Colonic mucosa (tissue), 4 donors: ENCODE measurements at places on chromosomes 12 and 14. TPM values are rescaled to one million over a fixed set of nuclear protein-coding genes. Genes with fewer than 3 reads are reported as not detected.
A peak's percentile ranks its signal among the peaks of the same experiment; 100 is the strongest.

DNA sequence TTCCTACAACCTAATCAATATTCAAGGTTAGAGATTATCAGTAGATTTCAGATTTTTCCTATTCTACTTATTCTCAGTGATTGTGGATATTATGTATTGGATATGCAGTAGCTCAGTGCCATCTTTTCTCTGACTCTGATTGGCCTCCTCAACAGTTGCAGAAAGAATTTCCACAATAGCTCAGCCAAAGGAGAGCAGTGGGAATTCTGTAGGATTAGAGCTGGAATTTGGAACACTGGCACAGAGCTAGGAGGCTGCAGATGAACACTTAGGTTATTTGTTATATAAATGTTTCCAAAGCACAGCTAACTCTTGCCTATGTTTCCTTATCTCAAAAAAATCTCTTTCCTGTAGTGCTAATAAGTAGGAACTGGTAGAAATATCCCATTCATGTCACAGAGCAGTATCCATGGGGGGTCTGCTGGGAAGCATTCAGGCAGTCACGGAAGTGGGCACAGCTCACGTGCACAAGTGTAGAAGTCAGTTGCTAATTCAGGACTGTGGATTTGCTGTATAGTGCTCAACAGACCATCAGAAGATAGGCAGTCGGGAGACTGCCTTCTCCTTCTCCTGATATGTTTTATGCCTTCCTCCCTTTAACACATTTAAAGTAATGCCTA, 116.2 kb upstream of the TMEM260 start:
- no peak for DNase-seq

GRCh38 chr12:105316931-105317852, 13.3 kb upstream of the C12orf75 start:
- DNase-seq, result no peak

GRCh38 chr12:90965204-90965603, 10.2 kb upstream of the CCER1 start:
- DNase-seq, result no peak

DNA sequence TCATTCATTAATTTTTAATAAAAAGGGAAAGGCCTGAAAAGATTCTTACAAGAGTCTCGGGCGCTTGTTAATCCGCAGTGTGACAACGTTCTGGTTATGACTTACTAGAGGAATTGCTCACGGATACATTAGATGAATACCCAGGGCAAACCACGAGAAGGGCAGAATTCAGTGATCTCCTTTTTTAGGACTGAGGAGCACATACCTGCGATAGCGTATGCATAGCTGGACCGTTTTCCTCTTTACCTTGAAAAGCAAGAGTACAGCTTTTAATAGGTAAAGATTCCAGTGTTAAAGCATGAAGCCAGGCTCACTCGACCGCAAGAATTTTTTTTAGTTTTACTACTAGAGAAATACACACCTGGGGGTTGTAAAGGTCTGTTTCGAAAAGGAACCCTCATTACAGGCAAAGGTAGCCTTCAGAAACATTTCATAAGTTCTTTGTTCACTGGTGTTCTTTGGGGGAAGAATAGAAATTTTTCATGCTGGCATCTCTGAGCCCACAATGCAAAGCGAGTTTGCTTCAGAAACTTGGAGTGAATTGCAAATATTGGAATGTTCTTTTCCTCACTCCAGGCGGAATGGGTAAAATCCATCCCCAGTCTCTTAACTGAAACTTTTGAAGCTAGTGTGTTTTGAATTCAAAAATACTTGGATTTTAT, 953 bp downstream of the MAPK1IP1L start:
- no peak for DNase-seq

DNA sequence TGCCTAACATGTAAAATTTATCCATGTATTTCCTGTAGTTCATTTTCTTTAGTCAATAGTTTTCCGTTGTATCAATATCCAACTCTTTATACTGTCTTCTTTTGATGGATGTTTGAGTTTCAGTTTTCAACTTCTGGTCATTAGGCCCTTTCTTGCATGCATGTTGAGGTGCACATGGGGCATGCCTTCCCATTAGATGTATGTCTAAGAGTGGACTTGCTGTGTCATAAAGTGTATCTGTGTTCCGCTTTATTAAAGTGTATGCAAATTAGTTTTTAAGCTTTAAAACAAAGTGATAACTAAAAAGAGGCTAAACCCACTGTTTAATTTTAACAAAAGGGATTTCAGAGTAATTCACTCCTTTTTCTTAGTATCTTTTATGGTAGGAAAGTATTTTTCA, 441.1 kb downstream of the PCNX1 start:
- DNase-seq, result no peak

DNA sequence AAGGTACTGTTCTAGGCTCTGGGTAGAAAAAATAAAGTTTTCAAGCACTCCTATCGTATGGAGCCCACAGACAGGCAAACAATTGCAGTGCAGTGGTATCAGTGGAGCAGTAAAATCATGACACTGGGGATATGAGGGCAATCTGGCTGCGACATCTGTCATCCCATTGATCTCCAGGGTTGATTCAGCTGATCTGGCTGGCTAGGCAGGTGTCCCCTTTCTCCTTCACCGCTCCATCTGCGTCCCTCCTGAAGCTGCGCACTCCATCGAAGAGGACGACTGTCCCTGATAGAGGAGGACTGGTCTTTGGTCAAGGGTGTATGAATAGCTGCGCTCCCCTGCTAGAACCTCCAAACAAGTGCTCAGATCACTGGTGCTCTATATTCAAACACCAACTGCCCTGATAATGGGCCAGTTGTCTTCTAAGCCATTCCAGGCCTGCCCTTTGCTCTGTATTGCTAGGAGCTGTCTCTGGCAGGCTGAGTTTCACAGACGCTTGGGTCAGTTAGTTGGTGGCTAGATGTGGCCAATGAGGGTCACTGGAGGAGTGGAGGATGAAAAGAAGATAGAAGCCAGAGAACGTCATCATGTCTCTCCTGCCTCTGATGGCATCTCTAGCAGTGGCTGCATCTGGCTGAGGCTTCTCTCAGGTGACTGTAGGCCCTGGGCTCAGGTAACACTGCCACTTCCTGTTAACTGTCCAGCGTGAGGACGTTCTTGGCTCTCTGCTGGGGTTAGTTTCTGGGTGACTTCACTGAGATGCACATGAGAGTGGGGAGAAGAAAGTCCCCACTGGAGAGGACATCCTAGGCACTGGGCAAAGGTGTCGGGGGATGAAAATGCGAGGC, 205.0 kb upstream of the FOXN3 start:
- DNase-seq, result no peak

DNA sequence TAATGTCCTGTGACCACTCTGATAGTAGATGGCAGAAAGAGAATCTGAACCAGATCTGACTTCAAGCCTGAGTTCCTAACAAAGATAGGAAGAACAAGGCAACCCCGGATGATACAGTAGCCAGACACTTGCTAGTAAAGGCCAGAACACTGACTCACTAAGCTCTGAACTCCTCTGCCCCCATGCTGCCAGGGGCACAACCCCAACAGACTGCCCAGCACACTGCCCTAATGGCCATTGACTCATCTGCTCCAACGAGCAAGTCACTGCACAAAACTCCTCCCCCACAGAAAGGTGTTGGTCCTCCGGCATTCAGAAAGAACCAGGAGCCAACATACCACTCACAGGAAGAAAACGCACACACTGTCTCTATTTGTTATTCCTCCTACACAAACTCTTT, 179.6 kb upstream of the NUDT4 start:
- no peak for DNase-seq

DNA sequence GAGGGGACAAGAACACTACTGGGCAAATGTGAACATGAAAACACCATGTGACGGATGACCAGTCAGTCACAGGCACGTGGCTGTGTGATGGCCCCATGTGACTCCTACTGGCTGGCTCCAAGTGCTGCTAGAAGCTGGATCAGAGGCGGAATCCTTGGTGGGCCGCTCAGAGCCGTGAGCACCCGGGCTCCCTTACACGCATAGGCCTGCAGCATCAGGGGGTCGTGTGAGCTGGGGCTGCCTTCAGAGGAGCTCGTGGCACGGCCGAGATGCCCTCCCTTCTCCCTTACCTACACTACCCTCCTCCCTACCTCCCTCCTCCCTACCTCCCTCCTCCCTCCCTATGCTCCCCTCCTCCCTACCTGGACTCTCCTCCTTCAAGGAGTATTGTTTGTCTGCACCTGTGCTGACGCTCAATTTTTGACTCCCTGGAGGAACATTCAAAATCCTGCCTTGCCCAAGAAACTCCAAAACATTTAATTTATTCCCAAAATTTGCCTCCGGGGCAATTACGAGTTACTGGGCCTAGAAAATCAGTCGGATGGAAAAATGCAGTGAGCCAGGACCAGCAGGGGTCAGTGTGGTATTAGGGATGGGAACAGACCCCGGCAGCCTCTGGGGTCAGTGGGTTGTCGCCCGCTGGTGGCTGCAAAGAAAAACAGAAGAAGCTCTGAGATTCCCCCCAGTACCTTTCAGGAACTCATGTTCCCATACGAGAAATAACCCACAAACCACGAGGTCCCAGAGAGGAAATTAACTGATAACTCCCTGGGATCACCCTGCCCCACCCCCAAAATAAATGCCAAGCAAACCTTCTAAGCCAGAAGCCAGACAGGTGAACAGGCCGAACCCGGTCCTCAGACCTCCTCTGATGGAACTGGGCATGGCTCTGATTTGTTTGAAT, 61.3 kb downstream of the C14orf132 start:
- peak; percentile 85 for DNase-seq

DNA sequence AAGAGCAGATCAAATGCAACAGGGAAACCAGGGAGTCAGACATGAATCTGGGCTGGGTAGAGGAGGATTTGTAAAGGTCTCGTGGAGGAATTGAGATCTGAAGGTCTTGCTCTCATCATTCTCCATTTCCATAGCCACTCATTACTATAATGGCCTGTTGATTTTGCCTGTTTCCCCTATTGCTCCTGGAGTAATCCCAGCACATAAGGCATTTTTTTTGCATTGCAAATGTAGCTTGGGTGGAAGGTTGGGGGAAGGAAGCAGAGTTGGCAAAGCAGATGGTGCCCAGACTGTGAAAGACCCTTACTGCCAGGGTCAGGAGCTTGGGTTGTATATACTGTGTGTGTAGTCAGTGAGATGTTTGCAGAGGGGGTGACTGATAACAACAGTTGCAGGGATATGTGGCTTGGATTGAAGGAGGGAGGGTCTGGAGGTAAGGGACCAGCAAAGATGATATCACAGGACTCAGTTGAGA, 116.0 kb downstream of the TTC6 start:
- no peak for DNase-seq

- DNase-seq, result no peak
These were observed 87.5 kb downstream of the NCOR2 start for GRCh38 chr12:124479680-124480468.

DNA sequence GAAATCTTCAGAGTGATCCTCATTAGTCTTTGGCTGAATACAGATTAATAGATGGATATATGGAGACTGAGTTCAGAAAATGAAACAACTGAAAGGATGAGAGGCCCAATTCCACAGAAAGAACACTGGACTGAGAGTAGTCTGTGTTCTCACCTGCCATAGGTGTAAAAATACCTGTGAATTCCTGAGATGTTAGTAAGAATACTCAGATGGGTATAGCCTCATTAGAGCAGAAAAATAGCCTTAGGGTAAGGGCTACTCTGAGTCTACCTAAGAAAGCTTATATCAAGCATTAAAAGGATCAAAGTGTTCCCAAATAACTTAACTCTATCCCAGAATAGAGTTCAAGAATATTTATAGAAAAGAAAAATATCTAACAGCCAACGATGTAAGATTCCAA, 1510.3 kb upstream of the SEL1L start:
- DNase-seq, result no peak

GRCh38 chr12:2853626-2854025, 3.2 kb downstream of the TEX52 start:
- DNase-seq, result peak; percentile 76

DNA sequence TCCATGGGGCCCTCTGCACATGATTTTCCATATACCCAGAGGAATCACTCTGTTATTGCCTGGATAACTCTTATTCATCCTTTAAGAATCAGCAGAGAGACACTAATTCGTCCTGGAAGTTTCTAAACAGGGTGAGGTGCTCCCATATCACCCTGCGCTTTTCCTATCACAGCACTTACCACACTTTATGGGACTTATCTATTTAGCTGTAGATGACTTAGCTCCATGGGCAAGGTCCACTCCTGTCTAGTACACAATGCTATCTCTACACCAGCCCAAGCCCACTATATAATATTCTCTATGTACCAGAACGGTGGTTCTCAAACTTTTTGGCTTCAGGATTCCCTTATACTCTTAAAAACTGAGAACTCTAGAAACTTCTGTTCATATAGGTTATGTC, 111.7 kb downstream of the EFCAB11 start:
- peak; percentile 21 for DNase-seq

DNA sequence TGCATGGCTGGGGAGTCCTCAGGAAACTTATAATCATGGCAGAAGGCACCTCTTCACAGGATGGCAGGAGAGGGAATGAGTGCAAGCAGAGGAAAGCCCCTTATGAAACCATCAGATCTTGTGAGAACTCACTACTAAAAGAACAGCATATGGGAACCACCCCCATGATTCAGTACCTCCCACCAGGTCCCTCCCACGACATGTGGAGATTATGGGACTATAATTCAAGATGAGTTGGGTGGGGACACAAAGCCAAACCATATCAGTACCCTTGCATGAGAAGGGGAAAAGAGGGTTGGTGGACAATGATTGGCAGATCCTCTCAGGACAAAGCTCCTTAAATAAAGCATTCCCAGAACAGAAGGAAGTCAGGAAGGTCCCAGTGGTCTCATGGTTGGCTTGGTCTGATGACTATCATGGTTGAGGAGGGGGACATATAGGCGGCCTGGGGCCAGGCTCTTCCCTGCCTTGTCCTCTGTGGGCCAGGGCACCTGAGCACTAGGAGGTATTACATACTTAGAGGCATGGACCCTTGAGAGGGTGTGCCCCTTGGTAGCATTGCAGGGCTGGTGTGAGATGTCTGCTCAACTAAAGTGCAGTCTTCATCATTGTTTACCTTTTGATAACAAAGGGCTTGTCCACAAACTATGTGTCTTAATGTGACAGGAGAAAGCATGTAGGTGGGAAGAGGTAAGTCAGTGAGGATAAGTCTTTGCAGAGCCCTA, 22.2 kb downstream of the HSD17B6 start:
- DNase-seq, result no peak

The ERBB3 gene
- total RNA-seq, result 158 TPM

The SMOC1 gene
- total RNA-seq, result 0.67 TPM

The CIT gene
- 42.4 TPM for total RNA-seq

The CRIP1 gene
- 97.1 TPM for total RNA-seq
